ENCODE measurements at places on chromosomes 2 and 18. TPM values are rescaled to one million over a fixed set of nuclear protein-coding genes. Genes with fewer than 3 reads are reported as not detected.
A peak's percentile ranks its signal among the peaks of the same experiment; 100 is the strongest.

DNA sequence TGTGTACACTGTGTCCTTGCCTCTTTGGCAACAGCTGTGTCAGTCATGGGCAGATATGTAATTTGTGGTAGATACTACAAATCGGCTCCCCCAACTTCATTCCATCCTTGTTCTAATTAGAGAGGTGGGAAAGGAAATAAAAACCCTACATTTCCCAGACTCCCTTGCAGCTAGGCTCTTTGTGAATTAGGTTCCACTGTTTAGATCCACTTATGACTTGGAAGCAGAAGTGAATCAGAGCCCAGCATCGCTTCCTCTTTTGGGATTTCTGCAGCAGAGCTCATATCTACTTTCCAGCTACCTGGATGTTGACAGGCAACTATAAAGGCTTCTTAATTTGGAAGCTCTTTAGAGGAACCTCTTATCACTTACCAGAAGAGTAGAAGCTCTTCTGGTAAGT, 34.1 kb upstream of the NARS1 start:
- H3K4me3 ChIP-seq = no peak overlapping the region
- H3K27ac ChIP-seq = no peak overlapping the region
- no peaks in the 10 kb centered on the region for H3K27me3 ChIP-seq

GRCh38 chr2:195795879-195796278, 138.9 kb downstream of the SLC39A10 start:
- no peaks in the 10 kb centered on the region for H3K4me1 ChIP-seq
- no peak overlapping the region for H3K4me3 ChIP-seq
- no peak for DNase-seq
- no peaks in the 10 kb centered on the region for H3K36me3 ChIP-seq
- H3K27me3 ChIP-seq = no peaks in the 10 kb centered on the region
- no peak overlapping the region for H3K27ac ChIP-seq

The TTC31 gene
- 31.5 TPM for total RNA-seq

The ANKAR gene
- 3.4 TPM for total RNA-seq

DNA sequence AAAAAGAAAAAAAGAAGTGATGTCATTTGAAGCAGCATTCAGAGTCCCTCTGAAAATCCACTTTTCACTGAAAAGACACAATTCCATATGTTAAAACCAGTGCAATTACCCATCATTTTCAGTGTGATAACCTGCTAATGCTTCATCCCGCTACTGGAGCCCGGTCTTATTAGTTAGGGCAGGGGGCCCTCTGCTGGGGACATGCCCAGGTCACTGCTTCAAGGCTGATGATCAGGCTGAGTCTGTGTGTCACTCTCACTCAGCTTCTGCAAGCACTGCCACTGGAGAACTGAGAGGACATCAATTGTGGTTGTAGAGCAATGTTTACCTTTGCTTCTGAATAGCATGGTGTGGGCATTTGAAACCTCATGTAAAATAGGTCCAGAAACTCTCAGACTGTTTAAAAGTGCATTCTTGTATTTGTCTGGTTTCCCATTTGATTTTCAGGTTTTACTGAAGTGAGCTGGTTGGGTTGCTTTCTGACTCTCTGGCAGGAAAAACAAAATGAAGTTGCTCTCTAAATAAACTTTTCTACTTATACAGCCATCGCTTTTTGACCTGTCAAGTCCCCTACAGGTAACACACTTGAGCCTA, 49.2 kb upstream of the NXPH2 start:
- no peaks in the 10 kb centered on the region for H3K36me3 ChIP-seq
- H3K27ac ChIP-seq = no peak overlapping the region
- H3K4me3 ChIP-seq = no peak overlapping the region
- DNase-seq = peak; percentile 59
- H3K4me1 ChIP-seq = no peaks in the 10 kb centered on the region
